ENCODE measurements at places on chromosomes 11 and 22.

- no peak for DNase-seq
Measured at GRCh38 chr11:130429120-130429681, 792 bp upstream of the ADAMTS8 start.

DNA sequence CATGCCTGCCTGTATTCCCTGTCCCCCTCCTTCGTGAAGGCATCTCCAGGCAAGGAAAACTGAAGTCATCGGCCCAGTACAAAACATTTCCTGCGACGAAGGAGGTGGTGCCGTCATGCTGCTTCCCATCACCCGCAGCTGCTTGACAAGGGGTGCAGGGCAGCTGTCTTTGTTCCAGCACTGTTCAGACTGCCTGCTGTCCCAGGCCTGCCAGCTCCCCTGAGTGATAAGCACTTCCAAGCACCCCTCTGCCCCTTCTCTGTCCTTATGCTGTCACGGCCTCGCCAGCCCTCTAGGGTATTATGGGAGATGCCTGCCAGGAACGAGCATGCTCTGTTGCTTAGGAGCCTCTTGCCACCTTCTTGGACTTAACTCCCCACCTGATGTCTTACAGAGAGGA is 37.1 kb upstream of the BSX start:
- no peak for DNase-seq

DNA sequence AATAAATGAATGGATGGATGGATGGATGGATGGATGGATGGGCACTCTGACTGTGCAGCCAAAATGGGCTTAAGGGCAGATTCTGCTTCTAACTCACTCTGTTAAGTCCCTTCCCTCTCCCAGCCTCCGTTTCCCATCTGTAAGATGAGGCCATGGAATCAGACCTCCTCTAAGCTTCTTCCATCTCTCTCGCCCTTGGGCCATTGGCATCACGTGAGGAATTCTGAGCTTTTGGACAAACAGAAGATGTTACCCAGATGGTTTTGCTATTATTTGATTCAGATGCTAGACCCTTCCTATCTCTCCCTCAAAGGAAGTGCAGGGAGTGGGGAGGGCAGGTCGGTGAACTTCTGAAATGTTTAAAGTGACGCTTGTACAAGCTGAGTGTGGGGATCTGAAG is 4.0 kb upstream of the CYTH4 start:
- no peak for DNase-seq

GRCh38 chr22:49583341-49583740 is 244.3 kb downstream of the BRD1 start:
- no peak for DNase-seq

DNA sequence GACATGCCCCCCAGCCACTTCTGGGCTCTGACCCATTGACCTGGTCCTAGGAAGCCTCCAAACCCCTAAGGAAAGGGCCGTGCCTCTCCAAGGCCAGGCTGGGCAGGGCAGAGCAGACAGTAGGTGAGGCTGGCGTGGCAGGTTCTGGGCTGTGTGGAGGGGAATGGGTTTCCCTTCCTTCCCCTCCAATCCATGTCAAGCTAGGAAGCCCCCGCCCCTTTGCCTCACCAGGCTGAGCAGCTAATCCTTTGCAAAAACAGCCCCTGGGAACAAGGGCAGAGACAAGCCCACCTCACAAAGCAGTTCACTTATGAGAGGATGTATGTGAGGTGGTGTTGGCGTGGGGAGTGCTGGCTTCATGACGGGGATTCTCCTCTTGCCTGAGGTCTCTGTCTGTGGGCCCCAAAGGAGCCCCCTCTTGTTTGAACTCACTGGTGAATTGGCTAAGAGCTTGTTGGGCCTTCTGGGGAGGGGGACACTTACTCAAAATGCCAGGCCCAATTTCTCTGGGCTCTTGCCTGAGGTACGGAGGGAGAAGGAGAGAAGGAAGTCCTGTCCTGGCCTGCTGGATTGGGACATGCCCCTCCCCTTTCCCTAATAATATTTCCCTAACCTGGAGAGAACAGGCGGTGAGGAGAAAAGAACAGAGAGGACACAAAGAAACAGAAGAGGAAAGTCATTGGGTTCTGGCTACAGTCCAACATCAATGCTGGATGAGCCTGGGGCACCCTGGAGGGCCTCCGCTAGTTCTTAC is 1.6 kb upstream of the TRIM29 start:
- DNase-seq = no peak

GRCh38 chr11:48077251-48077650 is 96.9 kb downstream of the PTPRJ start:
- DNase-seq = no peak

GRCh38 chr11:13053255-13053917 is 44.3 kb downstream of the RASSF10 start:
- no peak for DNase-seq

- no peak for DNase-seq
Measured at GRCh38 chr11:60056349-60056969, at the start of gene MS4A3. Gene MS4A3 (plus strand): TSS chr11:60056665. CDS start chr11:60061161, 4,496 bp downstream.

DNA sequence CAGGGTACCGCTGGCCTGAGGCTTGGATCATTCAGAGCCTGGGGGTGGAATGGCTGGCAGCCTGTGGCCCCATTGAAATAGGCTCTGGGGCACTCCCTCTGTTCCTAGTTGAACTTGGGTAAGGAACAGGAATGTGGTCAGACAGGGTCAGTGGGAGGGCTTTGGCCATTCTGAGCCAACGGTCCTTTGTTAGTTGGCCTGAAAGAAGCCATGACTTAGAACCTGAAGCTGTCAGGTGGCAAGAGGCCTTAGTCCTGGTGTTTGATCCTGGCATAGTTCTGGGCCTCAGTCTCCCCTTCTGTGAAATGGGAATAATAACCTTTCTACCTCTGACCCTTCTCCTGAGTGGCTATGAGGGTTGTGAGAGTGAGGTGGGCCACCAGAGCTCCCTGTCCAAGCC is 8.3 kb downstream of the PGAP2 start:
- no peak for DNase-seq

- DNase-seq = no peak
Measured at GRCh38 chr22:20857247-20857643, 1.4 kb downstream of the PI4KA start.

DNA sequence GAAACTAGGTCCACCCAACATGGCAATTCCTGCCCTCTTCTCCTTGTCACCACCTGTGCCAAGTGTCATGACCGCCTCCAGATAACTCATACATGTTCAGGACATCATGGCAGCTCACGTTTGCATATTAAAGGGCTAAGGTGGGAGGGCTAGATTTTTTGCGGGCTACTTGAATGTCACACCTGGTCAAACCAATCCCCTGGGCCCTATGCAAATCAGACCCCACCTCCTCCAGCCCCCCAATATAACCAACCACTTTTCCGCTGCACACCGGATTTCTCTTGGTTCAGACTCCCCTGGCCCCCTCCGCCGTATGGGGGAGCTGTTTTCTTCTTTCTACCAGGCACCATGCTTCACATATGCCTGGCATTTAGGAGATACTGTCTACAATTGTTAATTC is 12.6 kb downstream of the UPB1 start:
- no peak for DNase-seq

GRCh38 chr11:62545437-62546243 is 966 bp downstream of the AHNAK start:
- no peak for DNase-seq

DNA sequence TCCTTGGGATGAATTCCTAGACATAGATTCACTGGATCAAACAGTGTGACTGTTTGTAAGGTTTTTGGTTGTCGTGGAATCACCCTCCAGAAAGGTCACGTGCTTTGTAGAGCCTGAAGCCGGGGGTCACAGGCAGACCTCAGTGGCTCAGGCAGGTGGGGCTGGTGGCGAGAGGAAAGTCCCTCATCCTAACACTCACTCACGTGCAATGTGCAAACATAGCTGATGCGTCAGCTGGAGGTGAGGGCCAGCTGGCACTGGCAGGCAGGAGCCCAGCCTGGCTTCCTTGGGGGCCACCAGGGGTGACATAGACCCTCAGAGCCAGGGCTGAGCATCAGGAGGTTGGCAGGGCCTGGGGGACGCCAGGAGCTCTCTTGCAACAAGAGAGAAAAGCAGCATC is 90.0 kb downstream of the ARHGAP8 start:
- DNase-seq = no peak

DNA sequence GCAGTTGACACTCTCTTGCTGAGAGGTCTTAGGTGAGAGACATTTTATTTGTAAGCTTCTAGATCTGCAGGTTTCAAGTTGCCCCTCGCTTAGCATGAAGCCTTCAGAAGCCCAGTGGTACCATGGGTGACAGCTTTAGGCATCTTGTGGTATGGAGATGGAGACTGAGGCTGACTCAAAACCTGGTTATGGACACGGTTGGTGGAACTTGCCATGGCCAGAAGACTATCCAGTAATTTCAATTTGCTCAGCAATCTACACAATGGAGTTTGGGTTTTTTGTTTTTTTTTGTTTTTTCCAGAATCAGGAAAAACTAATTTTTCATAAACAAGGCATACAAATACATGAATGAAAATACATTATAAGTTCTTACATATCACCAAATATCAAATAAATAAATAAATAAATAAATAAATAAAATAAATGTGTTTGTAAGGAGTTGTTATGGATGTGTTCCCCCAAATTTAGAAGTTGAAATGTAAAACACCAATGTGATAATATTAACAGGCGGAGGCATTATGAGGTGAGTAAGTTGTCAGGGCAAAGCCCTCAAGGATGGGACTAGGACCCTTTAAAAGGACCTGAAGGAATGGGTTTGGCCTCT is 22.6 kb downstream of the ETS1 start:
- no peak for DNase-seq

DNA sequence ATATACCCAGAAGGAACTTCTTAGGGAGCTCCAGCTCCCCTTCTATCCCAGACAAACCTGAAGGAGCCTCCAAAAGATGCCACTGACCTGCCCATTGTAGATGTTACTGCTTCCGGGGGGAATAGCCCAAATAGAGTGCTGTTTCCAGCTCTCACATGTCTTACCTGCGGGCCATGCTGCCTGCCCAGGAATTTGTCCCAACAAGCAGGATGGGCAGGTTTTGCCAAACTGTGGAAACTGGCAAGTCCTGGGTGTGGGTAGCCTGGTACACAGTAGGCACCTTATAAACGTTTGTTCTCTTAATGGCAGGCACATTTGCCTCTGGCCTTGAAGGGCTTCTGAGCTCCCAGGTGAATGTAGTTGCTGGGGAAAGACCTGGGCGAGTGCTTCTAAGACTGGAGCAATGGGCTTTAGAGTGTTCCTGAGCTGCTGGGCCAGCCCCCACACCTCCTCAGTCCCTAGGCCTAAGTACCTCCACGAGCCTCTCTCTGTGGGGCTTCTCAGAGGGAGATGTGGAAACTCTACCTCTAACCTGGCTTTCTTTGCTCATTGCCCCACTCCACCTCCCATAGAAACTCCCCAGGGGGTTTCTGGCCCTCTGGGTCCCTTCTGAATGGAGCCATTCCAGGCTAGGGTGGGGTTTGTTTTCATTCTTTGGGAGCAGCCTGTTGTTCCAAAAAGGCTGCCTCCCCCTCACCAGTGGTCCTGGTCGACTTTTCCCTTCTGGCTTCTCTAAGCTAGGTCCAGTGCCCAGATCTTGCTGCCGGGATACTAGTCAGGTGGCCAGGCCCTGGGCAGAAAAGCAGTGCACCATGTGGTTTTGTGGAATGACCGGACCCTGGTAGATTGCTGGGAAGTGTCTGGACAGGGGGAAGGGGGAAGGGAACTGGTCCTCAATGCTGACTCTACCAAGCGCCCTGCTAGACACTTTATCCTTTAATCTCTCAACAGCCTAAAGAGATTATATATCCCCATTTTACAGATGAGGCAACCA is 37.2 kb downstream of the LIMK2 start:
- DNase-seq = no peak

- no peak for DNase-seq
Measured at GRCh38 chr11:110490886-110491285, 61.1 kb downstream of the FDX1 start.

DNA sequence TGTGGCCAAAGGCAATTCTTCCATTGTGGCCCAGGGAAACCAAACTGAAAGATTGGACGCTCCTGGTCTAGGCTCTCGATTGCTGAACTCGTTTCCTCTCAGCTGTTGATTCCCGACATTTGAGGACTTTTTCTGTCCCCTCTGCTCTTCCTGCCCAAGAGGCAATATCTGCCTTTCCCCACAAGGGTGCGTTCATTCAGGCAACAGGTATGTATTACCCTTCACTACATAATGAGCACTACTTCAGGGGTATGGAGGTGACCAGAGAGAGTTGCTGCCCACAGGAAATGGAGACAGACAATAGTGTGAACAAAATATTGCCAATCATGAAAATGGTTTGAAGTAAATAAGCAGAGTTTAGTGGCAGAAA is 8.2 kb downstream of the PTH start:
- no peak for DNase-seq

GRCh38 chr22:40659166-40659565 is 20.1 kb upstream of the MCHR1 start:
- DNase-seq = no peak

DNA sequence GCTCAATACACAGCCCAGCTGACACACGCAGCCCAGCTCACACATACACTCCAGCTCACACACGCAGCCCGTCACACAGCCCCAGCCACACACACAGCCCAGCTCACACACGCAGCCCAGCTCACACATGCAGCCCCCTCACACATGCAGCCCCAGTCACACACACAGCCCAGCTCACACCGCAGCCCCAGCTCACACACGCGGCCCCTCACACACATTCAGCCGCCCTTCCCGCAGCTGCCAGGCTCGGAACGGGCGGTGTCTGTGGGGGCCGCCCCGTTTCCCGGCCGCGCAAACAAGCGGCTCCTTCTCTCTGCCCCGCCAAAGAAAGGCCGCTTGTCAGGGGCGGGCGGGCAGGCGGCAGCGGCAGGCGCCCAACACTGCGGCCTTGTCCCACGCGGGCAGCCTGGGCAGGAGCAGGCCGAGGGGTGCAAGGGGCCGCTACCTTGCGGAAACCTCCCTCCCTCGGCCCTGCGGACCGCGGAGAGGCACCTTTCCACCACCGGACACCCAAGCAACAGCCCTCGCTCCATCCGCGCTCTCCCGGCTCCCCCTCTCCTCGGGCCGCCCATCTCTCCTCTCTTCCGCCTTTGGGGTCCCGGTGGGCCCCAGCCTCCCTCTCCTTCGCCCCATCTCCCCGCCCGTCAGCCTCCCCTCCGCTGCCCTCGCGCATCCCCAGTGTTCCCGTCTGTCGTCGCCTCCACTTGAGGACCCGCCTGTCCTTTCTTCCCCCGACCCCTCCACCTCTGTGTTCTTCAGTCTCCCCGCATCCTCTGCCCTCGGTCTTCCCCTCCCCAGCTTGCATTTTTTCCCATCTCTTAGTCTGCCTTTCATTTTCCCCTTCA is 2.2 kb downstream of the PHLDB1 start:
- DNase-seq = peak; percentile 26

DNA sequence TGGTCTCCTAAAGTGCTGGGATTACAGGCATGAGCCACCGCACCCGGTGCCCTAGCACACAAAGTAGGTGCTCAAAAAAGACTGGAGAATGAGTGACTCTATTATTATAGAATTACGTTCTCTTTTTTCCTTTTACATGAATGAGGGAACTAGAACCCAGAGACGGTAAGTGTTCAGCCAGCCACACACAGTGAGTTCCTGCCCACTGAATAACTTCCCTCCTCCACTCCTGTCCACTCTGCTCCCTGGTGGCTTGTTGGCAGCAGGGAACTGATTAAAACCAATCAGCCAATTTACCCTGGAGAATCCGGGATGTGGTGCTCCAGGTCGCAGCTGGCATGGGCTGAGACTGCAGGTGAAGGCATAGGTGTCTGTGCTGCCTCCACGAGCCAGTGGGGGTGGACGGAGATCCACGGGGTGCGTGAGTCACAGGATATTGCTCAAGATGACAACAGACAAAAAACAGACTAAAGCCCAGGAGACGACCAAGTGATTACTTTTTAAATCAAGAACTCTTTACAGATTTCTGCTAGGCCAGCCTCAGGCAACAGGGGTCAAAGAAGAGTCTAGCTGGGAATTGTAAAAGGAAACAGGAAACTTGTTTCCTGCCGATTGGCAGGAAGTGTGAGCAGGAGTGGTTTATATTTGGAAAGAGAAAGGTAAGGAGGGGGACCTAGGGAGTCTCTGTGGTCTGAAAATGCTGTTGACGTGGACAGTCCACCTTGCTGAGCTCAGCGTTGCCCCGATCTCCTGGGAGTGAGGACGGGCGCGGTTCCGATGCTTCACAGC is 95.2 kb upstream of the TP53I11 start:
- no peak for DNase-seq
